ENCODE measurements at places on chromosomes 11 and 22.

- peaks cover 72% of the 10 kb centered on the region for H3K4me1 ChIP-seq
- DNase-seq = no peak
- no peaks in the 10 kb centered on the region for H3K36me3 ChIP-seq
- H3K27ac ChIP-seq = peak within 1 kb of the TSS; percentile 84
Measured at GRCh38 chr22:39097098-39098020, at the start of gene APOBEC3H. Gene APOBEC3H (plus strand): TSS chr22:39097244. CDS start chr22:39100279, 3,035 bp downstream.

- no peaks in the 10 kb centered on the region for H3K36me3 ChIP-seq
- H3K4me1 ChIP-seq = peaks cover 9% of the 10 kb centered on the region
- no peak overlapping the region for H3K27ac ChIP-seq
- H3K27me3 ChIP-seq = no peaks in the 10 kb centered on the region
- peak; percentile 61 for DNase-seq
- peak overlapping the region; percentile 39 for H3K4me3 ChIP-seq
Measured at GRCh38 chr22:45996241-45997076, 19.5 kb upstream of the WNT7B start.

- no peak overlapping the region for H3K27ac ChIP-seq
- peaks cover 44% of the 10 kb centered on the region for H3K27me3 ChIP-seq
- peaks cover 37% of the 10 kb centered on the region for H3K4me1 ChIP-seq
- DNase-seq = no peak
- H3K36me3 ChIP-seq = no peaks in the 10 kb centered on the region
Measured at GRCh38 chr11:16606784-16607674, 131.4 kb upstream of the C11orf58 start.

- no peaks in the 10 kb centered on the region for H3K36me3 ChIP-seq
- H3K4me3 ChIP-seq = no peak overlapping the region
- DNase-seq = no peak
- H3K27me3 ChIP-seq = no peaks in the 10 kb centered on the region
- no peak overlapping the region for H3K27ac ChIP-seq
Measured at GRCh38 chr11:11584937-11585336, 36.9 kb downstream of the GALNT18 start.

GRCh38 chr11:33463059-33463458 is 205.9 kb downstream of the HIPK3 start:
- no peaks in the 10 kb centered on the region for H3K4me1 ChIP-seq
- no peak for DNase-seq
- H3K36me3 ChIP-seq = no peaks in the 10 kb centered on the region
- peaks cover 7% of the 10 kb centered on the region for H3K27me3 ChIP-seq
- H3K27ac ChIP-seq = no peak overlapping the region
- H3K4me3 ChIP-seq = no peak overlapping the region

DNA sequence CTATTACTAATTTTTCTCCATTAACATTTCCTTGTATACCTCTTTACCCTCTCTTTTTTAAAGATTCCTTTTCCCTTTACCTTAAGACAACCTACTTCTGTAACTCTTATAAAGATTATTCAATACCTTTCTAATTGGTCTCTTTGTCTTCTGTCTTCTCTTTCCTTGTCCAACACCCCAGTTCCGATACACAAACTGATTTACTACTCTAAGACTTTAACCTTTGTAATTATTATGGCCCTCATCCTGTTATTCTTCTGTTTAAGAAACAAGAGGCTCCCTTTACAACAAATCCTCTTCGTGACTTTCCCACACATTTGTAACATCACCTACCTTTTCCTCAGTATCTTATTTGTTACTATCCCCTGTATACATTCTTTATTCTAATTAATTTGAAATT is 81.8 kb downstream of the TTC17 start:
- H3K36me3 ChIP-seq = peaks cover 34% of the 10 kb centered on the region
- no peak overlapping the region for H3K27ac ChIP-seq
- DNase-seq = no peak
- no peaks in the 10 kb centered on the region for H3K4me1 ChIP-seq
- H3K4me3 ChIP-seq = no peak overlapping the region

GRCh38 chr22:50498322-50498890 is 9.1 kb downstream of the LMF2 start:
- H3K4me3 ChIP-seq = no peak overlapping the region
- peaks cover 3% of the 10 kb centered on the region for H3K4me1 ChIP-seq
- no peaks in the 10 kb centered on the region for H3K36me3 ChIP-seq
- no peak overlapping the region for H3K27ac ChIP-seq
- no peaks in the 10 kb centered on the region for H3K27me3 ChIP-seq
- peak; percentile 74 for DNase-seq

Measured in naive thymus-derived CD8-positive, alpha-beta T cell (primary cell).